ENCODE measurements at places on chromosomes 12 and 14.

GRCh38 chr14:77066578-77067172 lies 31.4 kb upstream of the CIPC start:
- DNase-seq = no peak

DNA sequence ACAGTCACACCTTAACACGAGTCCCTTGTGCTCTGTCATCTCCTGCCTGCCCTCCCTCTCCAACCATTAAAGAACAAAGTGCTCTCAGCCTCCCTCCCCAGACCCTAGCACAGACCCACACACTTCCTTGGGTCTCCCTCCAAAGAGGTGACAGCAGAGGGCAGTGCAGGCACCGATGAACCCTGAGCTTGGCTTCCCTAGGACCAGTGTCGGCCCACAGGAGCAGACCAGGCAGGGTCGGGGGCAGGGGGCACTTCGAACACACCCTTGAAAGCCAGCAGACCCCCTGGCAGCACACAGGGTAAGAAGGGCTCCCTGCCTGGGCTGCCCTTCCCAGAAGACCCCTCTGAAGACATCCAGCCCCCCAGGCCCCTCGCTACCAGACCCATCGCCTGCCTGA lies 7.0 kb downstream of the CDK2AP1 start:
- DNase-seq = no peak

DNA sequence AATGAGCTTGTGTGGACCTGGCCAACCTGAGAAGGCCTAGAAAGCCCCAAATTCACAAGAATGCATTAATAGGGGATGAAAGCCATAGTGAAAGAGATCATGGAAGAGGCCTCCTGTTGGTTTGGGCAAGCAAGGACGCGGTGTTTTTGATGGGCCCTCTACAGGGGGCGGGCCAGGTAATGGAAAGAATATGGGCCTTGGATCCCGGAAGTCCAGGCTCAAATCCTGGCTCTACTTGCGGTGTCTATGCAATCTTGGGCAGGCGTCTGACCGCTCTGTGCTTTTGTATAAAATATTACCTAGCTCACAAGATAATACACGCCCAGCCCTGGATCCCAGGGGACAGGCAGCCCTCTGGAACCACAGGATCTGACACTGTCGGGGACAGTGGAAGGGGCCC lies 41.1 kb upstream of the CLMN start:
- DNase-seq = no peak

- DNase-seq = no peak
These were observed 6.1 kb upstream of the CDCA4 start for GRCh38 chr14:105026802-105027563.

GRCh38 chr14:95231966-95232633 lies 74.8 kb upstream of the DICER1 start:
- DNase-seq = no peak

DNA sequence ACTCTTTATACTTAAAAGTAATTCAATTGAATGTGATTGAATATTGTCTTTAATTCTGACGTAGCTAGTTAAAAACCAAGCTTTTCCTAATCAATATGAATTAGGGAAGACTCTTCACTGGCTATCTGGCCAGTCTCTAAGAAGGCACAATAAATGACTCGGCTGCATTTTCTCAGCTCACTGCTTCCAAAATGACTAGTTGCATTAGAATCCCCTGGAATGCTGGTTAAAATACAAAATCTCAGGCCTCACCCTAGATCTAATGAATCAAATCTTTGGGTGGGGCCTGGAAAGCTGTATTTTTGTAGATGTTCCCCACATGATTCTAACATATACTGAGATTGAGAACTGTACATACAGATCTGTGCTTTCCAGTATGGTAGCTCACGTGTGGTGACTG lies 242.1 kb downstream of the CHST11 start:
- DNase-seq = no peak

DNA sequence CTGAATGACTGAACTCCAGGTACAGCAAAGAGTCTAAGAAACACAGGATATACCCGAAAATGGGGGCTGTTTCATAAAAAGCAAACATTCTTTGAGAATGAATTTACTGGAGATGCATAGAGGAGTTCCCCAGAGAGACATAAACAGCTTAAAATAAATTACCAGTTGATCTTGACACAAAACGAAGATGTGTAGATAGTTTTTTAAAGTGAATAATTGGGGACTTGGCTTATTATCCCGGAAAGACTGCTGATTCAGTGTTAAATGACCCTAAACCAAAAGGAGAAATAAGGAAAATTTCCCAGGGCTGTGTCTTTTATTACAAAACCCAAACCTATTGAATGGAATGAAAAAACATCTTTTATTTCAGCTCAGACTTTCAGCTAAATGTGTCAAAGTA lies 1052.8 kb upstream of the TMEM132C start:
- no peak for DNase-seq

DNA sequence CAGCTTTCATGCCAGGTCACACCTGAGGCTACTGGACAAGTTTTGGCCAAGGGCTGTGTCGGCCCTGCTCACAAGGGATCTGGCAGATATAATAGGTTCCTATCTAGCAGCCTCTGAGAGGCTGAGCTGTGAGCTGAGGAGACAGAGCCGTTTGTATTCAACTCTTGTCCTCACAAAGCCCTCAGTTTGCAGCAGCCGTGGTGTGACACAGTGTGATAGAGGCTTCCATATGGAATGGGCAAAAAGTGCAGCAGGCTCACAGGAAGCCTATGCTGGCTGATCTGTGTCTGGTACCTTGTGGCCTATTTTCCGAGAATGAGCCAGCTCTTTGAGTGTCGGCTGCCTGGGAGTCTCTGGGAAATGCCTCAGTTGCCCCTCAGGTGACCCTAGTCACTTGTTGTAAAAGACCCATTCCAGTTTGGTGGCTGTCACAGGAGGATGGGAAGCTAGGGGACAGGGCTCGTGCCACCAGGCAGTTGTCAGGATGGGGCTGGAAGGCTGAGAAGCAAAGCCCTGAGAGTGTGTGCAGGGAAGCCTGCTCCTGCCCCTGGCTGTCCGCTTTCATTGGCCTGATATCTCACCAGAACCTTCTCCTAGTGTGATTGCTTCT lies 16.1 kb downstream of the VRTN start:
- no peak for DNase-seq

Measured in stimulated activated CD8-positive, alpha-beta memory T cell treated with anti-CD3 and anti-CD28 coated beads, Interleukin-2, amount 100 ng/mL, for 48 hours (primary cell).